ENCODE measurements at places on chromosomes 4 and X.
A peak's percentile ranks its signal among the peaks of the same experiment; 100 is the strongest.

GRCh38 chr4:148445860-148446330 is 3.7 kb upstream of the NR3C2 start:
- no peak for DNase-seq

DNA sequence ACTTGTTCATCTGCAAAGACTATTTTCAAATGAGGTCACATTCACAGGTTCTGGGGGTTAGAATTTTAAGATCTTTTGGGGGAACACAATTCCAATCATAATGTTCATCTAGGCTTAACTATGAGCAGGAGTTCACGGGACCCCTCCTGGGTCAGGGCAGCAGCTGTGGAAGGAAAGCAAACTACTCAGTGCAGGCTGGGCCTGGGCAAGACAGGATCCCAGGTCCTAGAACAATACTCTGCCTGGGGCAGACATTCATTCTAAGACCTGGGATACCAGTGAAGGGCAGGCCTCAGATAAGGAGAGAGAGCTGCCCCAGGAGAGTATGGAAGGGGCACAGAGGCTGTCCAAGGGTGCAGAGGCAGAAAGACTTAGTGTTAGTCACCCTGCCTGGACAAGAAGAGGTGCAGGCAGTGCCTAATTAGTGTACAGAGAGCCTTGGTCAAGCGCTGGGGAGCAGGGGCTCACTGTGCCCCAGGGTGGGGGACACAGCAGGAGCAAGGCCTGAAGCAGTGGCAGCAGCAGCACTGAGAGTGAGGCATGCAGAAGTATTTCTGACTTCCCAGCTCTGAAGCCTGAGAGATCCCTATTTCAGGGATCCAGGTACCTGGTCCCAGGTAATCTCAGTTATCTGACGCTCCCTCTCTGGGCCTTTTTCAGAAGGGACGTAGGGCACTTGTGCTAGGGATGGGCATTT is 123.0 kb upstream of the MAMLD1 start:
- DNase-seq: no peak

- no peak for DNase-seq
These were observed 140.8 kb upstream of the GATB start for GRCh38 chr4:151901631-151902030.

- DNase-seq: no peak
These were observed 36.7 kb upstream of the CXorf38 start for GRCh38 chrX:40684092-40684491.

- no peak for DNase-seq
These were observed 244.3 kb downstream of the CBR4 start for GRCh38 chr4:168765726-168766125.

DNA sequence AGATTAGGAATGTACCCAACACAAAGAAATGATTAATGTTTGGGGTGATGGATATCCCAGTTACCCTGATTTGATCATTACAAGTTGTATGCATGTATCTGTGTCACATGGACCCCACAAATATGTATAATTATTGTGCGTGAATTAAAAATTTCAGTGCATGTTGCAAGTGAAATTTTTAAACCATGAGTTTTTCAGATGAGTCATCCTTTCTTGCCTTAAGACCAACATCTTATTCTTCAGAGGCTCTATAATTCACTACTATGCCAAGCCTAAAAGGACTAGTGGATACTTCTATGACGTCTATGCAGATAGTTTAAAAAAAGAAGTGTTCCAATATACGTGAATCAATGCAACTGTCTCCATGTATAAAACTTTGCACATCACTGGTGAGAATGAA is 113.0 kb upstream of the SH3RF1 start:
- peak; percentile 92 for DNase-seq

- no peak for DNase-seq
These were observed 60.7 kb upstream of the PLAC1 start for GRCh38 chrX:134718966-134719317.

- no peak for DNase-seq
These were observed 14.0 kb upstream of the HMGB3 start for GRCh38 chrX:150968862-150969720.

DNA sequence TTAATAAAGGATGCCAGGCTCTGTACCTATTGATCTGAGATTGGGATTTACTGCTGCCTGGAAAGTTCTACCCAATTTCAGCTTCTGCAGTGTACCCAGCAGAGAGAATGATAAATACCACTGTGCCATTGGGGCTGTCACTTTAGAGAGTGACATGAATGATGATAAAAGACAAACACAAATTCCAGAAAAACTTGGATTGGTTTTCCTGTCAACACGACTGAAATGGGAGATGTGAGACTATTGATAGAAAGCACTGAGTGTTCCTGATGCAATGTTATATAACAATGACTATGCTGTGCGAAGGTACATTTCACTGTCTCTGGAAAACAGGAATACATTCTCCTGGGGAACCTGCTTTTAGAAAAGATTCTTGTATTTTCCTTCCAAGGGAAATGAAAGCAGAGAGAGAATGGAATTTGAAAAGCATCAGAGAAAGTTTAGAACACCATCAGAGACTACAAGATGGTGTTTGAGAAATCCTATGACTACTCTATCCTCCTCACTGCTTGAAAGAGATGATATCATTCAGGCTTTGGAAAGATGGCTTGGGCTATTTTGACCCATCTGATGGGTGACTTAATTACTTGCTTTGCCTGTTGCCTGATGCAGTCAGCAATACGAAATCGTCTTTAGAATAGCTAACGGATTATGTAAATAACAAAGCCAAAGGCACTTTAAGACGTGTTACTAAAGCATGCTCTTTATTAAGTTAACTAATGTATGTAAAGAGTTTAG is 49.7 kb downstream of the MID1IP1 start:
- no peak for DNase-seq

DNA sequence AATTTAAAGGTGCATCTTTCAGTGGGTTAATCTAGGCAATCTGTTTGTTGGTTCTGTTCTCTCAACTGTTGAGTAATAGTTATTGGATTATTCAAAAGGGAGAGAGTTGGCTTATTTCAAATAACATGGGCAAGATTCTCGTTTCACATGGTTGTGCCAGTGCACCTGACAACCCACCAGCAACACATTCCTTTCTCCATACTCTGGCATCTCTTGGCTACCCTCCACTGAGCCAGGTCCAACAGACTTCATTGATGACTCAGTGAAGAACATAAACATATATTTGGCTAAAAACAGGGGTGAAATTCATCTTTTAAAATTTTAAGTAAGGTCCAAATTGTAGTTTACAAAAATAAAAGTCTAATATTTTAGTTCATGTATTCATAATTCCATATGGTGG is 967.2 kb downstream of the RPA4 start:
- DNase-seq: no peak

DNA sequence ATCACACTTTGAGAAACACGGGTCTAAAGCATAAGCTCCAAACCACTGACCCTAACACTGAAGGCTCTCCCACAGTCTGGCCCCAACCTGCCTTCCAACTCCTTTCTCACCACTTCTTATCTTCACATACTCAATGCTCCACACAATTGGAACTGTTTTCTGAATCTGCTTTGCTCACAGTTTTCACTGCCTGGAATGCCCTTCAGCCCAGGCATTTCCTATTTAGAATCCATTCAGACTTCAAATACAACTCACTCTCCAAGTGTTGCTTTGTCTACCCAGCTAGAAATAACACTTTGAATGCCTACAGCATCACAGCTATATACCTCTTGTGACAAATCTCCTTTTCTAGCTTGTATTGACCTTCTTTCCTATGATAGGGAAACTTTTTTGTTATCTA is 10.2 kb downstream of the OTUD4 start:
- DNase-seq: no peak

DNA sequence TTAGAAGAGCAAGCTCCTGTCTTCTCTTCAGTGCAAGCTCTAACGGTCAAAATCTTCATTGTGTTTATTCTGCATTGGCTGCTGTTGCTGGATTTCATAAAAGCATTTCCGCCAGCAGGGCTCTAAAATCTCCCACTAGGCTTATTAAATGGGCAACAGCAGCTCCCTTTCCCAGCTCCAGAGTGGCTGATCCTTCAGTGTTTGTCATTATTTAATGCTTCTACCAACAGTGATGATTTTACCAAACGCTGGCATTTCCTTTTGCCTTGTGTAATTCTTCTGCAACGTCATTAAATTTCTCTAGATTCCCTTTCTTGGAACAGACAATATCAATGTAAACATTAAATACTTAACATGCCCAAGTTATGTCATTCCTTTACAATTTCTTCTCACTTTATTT is 20.1 kb downstream of the SLC7A11 start:
- DNase-seq: peak; percentile 88

GRCh38 chr4:173318648-173319211 is 15.4 kb downstream of the HMGB2 start:
- peak; percentile 15 for DNase-seq

DNA sequence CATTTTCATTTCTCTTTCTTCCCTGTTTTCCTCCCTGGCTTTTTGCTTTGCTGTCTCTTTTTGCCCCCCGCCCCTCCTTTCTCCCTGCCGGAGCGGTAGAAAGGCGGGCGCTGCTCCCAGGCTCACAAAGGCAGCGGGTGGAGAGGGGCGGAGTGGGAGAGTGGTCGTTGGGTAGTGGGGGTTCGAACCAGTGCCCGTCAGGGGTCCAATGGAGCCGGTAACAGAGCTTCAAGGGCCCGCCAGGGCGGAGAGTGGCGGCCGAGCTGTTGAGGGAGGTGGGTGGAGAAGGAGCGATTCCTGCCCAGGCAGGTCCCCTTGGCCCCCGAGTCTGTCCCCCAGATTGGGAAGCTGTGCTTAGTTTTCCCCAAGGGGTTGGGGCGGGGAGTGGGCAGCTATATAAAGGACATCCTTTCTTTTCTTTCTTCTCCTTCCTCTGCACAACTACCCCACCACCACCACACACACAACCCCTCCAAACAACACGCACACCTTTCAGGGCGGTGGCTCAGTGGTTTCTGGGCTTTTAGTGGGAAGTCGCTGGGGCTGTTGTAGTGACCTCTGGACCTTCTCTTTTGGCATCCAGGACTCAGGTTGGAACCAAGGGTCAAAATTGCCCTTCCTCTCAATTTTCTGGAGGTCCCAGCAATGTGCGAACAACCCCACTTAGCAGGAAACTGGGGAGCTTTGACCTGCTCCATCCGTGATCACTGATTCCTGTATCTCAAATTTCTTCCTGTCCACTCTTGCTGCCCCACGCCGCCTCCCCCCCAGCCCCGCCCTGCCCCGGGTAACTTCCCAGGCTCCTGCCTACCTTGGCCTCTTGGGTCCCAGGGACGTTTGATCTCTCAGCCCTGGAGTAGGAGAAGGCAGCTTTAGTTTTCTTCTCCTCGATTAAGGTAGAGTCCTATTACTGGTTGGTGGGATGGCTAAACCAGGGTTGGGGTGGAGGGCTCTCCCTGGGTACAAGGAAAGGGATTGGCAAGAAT is 1.9 kb downstream of the EFNB1 start:
- no peak for DNase-seq
